Activated CD8-positive, alpha-beta memory T cell treated with anti-CD3 and anti-CD28 coated beads for 4 hours (primary cell): ENCODE measurements at places on chromosomes 5 and 9.

- no peak for DNase-seq
These were observed 50.2 kb upstream of the VDAC1 start for GRCh38 chr5:134055015-134055414.

- no peak for DNase-seq
These were observed 79.5 kb downstream of the SEMA4D start for GRCh38 chr9:89418474-89418845.

DNA sequence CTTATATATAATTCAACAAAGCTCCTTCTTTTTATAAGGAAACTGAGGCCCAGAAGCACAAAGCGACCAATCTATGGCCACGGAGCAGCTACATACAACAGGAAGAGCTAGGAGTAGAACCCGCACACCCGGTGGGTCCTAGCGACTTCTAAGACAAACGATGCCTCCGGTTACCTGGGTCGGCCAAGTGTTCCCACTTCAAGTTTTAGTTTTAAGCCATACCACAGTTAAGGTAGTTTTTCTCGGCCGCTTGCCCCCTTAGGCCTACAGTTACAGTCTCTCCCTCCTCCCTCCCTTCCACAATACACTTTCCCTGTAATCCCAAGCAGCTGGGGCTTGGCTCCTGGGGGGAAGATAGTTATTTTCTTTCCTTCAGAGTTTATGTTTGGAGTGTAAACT lies 533 bp downstream of the SREK1IP1 start:
- no peak for DNase-seq

DNA sequence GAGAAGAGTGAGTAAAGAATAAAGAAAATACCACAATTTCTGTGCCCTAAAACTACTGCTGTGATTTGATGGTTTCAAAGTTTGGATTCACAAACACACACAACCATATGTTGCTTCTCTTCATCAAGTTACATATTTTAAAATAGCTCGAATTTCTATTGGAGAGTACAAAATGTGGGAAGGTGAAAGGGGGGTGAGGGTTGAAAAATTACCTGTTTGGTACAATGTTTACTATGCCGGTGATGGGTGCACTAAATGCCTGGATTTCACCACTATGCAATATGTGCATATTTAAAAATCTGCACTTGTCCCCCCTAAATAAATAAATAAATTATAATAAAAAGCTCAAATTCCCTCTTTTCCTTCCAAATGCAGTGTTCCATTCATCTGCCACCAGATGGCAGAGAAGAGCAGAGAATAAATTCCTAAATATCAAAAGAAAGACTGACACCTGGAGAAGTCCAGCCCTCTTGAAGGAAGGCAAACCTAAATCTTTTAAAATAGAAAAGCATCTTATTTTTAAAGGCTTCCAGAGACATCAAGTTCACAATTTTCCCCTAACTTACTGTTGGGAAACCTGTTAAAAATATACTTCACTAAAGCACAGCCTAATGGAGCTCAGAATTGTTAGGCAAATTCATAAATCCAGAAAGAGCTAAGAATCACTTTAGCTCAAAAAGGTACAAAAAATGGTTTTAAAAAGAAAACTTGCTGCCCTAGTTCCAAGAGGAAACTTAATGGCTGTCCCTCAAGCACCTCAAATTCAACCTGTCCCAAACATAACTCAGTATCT lies 24.8 kb upstream of the HNRNPA0 start:
- no peak for DNase-seq

DNA sequence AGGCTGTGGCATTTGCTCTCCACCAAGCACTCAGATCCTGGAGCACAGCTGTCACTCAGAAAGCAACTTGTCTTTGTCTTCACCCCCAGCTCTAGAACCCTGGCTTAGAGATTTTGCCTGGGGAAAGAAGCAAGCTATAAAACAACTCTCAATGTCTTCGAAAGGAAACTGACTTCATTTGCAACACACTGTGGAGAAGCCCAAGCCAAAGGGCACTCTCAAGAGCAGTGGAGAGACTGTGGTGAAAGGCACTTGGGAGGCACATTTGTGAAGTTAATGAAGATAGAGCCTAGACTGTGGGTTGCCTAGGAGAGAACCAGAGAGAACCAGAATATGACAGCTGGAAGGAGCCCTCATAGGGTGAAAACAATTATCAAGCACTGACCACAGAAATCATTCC lies 103.4 kb downstream of the CFAP95 start:
- no peak for DNase-seq

- no peak for DNase-seq
These were observed 127.6 kb downstream of the MVB12B start for GRCh38 chr9:126454215-126454614.

DNA sequence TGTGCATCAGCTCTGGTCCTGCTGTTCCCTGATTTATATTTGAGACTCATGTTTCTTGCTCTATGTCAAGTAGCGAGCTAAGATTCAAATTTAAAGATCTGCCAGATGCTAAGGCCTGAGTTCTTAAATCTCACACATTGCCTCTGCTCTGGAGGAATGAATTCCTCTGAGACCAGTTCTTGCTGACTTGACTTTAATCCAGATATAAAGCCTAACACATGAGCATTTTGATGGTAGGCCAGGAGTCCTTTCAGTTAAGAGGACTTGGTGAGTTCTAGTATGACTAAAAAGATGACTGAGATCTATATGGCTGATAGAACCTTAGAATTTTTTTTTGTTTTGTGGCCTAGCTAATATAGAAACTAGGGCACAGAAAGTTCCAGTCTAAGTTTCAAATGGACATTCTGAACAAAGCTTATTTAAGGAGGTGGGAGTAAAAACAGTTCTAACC lies 1.3 kb upstream of the INIP start:
- DNase-seq: no peak

DNA sequence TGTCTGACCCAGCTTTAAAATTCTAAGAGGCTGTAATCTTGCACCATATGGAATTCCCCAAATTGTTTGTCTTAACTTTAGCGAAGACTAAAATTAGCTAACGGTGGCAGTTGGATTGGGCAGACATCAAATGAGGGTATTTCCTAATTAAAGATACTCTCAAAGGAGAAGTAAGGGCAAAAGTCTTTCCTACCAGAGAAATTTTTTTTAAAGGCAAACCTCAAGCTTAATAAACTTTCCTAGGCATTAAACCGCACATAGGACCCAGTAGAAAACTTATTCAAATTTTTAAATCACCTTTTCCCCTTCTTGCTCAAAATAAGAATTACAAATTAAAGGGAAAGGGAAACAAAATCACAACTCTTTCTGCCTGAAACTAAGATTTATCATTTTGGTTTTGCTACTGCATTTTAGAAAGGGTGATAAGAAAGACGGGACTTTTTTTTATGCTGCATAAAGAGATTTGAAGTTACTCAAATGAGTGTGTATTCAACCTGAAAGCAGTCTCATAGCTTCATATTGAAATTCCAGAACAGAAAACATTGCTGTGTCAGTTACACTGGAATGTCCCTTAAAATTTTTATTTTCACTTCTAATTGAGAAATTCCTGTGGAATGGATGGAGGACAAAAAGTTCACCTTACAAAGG lies 189.1 kb upstream of the PTGER4 start:
- no peak for DNase-seq

DNA sequence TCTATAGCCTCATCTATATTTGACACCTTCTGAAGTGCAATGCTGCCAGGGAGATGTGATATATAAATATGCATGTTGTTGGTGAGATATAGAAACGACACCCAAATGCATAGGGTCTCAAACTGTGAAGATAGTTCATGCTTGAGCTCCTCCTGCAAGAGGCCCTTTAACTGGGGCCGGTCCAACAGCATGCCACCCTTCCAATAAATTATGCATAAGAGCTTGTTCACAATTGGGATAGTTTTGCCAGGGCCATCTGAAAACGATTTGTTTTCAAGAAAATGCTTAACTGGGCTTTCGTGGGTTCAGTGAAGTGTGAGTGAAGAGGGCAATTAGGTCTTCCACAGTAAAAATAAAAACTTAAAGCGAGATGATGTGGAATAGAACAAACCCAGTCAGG lies 424.2 kb upstream of the WWC1 start:
- no peak for DNase-seq

DNA sequence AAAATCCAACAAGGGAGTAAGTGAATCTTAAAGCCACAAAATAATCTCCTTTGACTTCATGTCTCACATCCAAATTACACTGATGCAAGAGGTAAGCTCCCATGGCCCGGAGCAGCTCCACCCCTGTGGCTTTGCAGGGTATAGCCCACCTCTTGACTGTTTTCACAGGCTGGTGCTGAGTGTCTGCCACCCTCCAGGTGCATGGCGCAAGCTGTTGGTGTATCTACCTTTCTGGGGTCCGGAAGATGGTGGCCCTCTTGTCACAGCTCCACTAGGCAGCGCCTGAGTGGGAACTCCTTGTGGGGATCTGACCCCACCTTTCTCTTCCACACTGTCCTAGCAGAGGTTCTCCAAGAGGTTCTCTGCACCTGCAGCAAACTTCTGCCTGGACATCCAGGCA lies 1051.1 kb upstream of the CDH6 start:
- DNase-seq: no peak

DNA sequence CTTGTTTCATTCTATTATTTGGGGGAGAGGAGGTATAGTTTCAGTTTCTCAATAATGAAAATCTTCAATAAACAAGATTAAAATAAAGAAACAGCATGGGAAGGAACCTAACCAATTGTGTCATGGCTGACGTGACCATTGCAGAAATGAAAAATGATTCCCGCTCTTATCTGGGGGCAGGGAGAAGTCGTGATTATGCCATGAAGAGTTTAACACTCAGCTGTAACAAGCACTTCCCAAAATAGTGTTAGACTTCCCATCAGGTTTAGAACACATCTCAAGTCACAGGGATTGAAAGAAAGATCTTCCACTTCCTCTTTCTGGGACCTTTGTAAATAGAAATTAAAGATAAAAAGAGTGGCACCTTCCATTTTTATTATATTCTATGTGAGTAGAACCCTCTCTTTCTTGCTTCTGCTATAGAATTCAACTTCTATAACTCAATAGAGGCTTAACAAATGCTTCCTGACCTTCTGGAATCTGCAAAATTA lies 122.2 kb downstream of the TRPM6 start:
- no peak for DNase-seq

- no peak for DNase-seq
These were observed 736.3 kb downstream of the TAF11L14 start for GRCh38 chr5:18370531-18370930.

- no peak for DNase-seq
These were observed 11.8 kb upstream of the EXOC3 start for GRCh38 chr5:431001-431710.

- DNase-seq: no peak
These were observed 192.3 kb downstream of the CACNA1B start for GRCh38 chr9:138069731-138070456.

DNA sequence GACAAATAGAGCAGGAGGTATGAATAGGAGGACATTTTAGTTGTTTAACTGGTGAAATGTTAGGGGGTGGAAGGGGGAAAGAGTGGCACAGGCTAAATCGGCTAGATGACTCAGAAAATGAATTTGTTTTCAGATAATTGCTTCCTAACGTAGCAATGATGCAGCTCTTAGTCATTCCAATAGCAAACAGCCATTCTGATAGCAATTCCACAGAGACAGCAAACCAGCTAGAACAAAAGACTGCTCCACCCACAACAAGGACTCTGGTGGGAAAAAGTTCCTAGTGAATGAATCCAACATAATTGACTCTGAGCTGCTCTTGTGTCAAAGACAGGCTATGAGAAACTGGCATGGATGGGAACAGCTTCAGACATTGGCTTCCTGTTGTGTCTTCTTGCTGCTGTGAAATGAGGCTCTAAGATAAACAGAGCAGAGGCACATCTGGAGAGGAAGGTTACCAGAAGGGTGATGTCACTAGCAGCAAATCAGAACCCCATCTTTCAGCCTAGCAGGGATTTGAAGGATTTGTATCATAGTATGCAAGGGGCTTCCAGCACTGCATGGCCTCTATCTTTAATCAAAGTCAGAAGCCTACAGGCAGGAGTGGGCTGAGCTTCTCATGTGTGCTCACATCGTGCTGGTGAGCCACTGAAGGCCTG lies 28.1 kb upstream of the F2RL1 start:
- DNase-seq: no peak

GRCh38 chr5:135750506-135750905 lies 84.0 kb upstream of the SLC25A48 start:
- DNase-seq: no peak

GRCh38 chr5:125199373-125199772 lies 452.9 kb upstream of the ZNF608 start:
- DNase-seq: no peak

DNA sequence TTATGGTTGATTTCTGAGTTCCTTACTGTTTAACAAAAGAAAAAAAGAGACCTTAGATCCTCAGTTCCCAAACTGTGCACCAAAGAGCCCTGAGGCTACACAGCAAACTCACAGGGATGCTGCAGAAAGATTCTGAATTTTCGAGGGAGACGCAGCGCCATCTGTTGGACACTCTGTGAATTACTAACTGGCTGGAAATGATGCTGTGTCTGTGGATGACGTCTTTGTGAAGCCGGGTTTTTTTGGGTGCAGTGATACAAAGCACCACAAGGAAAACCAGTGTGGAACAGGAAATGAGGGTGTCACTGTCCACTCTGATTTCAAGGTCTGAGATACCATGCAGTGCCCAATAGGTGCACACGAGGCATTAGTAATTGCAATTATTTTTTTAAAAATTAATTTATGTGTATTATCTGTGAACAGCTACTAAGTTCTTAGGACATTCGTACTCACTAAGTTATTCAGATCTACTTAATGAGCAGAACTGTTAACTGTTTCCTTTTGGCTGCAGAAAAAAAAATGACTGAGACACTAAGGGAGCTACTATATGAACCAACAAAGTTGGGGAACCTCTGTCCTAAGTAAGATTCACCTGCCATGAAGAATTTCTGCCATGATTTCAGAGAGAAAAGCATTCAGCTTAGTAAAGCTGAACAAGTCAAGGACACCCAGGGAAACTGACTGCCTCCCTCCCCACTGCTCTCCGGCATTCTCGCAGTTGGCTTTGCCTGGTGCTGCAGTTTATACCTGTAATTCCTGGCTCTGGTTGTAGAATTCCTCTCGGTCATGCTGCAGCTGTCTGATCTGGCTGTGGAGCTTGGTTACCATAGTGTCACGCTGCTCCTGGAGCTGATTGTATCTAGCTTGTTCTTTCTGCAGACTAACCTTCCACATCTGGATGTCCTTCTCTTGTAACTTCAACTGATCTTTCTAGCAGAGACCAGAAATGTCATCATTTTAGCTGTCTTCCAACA lies 23.4 kb downstream of the SPACA9 start:
- DNase-seq: peak; percentile 45

DNA sequence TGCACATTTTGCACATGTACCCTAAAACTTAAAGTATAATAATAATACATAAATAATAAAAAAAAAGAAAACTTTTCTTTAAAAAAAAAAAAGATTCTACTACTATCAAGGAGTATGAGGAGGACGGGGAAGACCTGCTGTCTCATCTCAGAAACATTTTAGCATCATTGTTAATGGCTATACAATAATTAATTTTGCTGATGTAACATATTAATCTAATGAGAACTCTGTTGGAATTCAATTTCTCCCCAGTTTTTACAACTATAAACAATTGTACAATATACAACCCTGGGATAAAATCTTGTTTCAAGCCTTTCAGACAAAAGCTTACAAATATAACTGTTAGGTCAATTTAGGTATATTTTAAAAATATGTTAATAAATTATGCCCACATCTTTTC lies 139.0 kb upstream of the GRIN3A start:
- DNase-seq: no peak
